ENCODE measurements at places on chromosomes 6 and 20.

- DNase-seq, result no peak
Observed at GRCh38 chr6:72916906-72917305, 295.0 kb downstream of the KCNQ5 start.

DNA sequence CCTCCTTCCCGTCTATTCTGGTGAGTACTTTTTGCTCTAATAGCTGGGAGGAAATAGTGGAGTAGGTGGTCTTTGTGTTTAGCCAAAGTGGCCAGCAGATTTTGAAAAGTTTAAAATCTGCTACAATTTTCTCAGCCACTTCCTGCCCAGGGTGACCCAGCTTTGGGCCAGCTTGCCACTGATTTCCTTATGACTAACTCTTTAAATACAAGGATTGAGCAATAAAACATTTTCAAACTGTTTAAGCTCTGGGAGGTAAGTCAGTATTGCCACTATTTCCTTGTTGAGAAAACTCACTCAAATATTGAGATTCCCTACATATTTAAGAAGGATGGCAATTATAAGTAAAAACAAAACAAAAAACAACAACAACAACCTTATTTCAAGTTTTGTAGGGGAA is 54.5 kb downstream of the TRMT11 start:
- no peak for DNase-seq

DNA sequence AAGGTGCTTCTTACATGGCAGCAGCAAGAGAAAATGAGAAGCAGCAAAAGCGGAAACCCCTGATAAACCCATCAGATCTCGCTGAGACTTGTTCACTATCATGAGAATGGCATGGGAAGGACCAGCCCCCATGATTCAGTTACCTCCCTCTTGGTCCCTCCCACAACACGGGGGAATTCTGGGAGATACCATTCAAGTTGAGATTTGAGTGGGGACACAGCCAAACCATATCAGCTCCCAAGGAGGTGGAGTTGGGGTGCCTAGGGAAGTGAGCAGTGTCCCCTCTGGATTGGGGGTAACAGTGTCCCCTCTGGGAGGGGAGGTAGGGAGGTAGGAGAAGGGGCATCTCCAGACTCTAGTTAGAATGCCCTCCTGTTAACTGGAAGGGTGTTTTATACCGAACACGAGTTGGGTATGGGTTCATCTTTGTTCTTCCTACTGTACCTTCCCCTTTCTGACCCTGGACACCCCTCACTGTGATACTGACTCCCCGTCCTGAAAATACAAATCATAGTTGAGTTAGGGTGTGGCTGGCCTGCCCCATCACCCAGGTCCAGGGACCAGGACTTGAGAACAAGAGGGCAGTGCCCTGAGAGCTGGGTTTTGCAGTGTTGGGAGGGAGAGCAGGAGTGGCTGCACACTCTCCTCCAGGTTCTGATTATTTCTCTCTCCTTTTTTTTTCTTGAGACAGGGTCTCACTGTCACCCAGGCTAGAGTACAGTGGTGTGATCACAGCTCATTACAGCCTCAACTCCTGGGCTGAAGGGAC is 62.0 kb downstream of the EFCAB8 start:
- DNase-seq, result no peak

DNA sequence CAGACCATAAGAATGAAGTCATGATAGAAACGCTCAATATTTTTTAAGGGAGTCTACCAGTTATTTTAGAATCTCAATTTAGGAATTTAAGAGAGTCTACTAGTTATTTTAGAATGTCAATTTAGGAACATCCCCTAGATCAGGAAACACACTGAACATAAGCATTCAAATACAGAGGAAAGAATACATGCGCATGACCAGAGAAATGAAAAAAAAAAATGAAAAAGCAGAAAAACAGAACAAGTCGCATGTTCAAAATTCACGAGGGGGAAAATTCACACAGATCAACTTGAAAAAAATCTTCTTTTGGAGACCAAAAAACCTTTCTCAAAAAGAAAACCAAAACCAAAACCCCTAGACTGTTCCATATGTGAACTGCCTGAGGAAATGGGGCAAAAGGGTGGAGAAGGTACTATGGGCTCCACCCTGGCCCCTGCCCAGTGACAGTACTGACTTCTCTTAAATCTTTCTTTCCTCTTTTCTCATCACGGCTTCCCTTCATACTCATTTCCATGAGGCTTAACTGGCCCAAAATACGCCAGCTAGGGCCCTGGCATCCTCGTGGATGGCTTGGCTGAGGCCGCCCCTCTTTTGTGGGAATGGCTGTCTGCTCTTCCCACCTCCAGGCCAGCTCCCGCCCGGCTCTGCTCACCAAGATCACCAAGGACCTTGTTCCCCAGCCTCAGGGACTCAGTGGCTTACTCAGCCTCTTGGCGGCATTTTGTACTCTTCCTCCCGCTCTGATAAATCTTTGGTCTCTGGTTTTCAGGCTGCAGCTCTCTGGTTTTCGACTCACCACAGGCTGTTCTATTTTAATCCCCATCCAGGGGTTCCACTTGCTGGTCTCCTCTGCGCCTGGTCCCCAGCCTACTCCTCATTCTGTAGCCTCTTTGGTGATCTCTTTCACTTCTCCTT is 11.2 kb downstream of the ZBTB2 start:
- DNase-seq, result no peak

- no peak for DNase-seq
Observed at GRCh38 chr6:119891644-119892043, 542.1 kb upstream of the MAN1A1 start.

All from GM18507 (cell line).